ENCODE measurements at places on chromosomes 3 and 15. TPM values are rescaled to one million over a fixed set of nuclear protein-coding genes. Genes with fewer than 3 reads are reported as not detected.

The MYZAP gene
- total RNA-seq = 0.54 TPM

The OSBPL10 gene
- 12.2 TPM for total RNA-seq

The NEK10 gene
- 2.4 TPM for total RNA-seq

The UNC13C gene
- not detected for total RNA-seq

The MAGI1 gene
- 12.8 TPM for total RNA-seq

The ARNT2 gene
- total RNA-seq = 6.1 TPM
